ENCODE measurements at places on chromosomes 6 and 20.

GRCh38 chr6:163635315-163635714, 220.8 kb downstream of the QKI start:
- no peak for DNase-seq

DNA sequence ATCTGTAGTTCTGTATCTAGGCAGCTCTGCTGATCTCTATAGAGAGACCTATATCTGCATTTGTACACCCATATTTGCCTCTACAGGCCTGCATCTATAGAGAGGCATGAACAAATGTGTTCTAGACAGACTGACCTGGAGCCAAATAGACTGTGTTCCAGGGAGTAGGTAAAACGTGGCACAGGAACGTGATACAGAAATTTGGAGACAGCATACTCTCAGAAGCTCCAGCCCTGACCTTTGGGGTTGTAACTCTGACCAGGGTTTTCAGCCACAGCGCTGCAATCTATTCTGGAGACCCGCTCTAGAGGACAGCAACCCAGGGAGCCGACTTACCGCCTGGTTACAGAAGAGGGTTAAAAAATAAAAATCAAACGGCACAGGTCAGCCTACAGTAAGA, 983 bp downstream of the RBBP9 start:
- DNase-seq: no peak

- no peak for DNase-seq
Measured at GRCh38 chr6:1552296-1552761, 57.4 kb upstream of the FOXC1 start.

GRCh38 chr6:31768363-31769257, 6.2 kb downstream of the SAPCD1 start:
- DNase-seq: no peak

DNA sequence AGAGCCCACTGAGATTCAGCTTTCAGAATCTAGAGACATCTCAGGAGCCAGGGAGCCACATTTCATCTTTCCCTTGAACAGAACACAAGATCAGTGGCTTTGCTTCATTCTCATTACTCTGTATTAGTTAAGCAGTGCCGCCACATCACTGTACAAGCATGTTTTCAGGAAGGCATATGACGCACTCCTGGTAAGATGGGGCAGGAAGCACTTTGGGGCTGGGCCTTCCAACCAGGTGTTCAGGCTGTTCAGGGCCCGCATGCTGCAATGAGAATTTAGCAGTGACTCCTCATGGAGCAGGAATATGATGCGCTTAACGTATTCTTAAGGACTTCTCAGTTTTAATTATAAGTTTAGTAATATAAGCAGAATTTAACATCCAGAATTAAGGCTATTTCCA, 29.7 kb upstream of the GNRH2 start:
- DNase-seq: no peak

GRCh38 chr6:142781129-142781528, 163.8 kb downstream of the HIVEP2 start:
- no peak for DNase-seq

- no peak for DNase-seq
Measured at GRCh38 chr20:48910347-48910781, 11.1 kb upstream of the ARFGEF2 start.

All from stimulated activated CD8-positive, alpha-beta memory T cell treated with anti-CD3 and anti-CD28 coated beads, Interleukin-15, amount 100 ng/mL, for 24 hours (primary cell).